ENCODE measurements at places on chromosomes 2 and 18.
A peak's percentile ranks its signal among the peaks of the same experiment; 100 is the strongest.

- H3K36me3 ChIP-seq: no peaks in the 10 kb centered on the region
- no peaks in the 10 kb centered on the region for H3K27me3 ChIP-seq
- no peaks in the 10 kb centered on the region for H3K4me1 ChIP-seq
- DNase-seq: no peak
Observed at GRCh38 chr2:76613330-76613729, 902.6 kb upstream of the GCFC2 start.

GRCh38 chr2:64143169-64144056, 807 bp downstream of the PELI1 start:
- H3K27me3 ChIP-seq: no peaks in the 10 kb centered on the region
- no peaks in the 10 kb centered on the region for H3K36me3 ChIP-seq
- peak overlapping the region; percentile 69 for H3K27ac ChIP-seq
- peak overlapping the region; percentile 91 for H3K4me3 ChIP-seq

DNA sequence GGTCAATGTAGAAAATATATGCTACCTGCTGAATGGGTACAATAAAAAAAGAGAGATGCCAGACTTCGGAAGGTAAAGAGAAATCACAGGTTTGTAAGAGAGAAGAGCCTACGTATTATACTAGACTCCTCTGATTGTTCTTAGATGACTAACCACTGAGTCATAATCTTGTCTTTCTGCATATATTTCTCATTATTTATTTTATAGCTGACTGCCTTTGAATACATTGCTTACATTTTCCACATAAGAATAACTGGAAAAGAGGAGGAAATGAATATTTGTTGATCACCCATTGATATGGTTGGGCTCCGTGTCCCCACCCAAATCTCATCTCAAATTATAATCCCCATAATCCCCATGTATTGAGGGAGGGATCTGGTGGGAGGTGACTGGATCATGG, 90.3 kb upstream of the RAB27B start:
- no peak for DNase-seq
- no peak overlapping the region for H3K4me3 ChIP-seq
- H3K4me1 ChIP-seq: peaks cover 21% of the 10 kb centered on the region
- no peaks in the 10 kb centered on the region for H3K27me3 ChIP-seq

- H3K4me1 ChIP-seq: no peaks in the 10 kb centered on the region
- no peaks in the 10 kb centered on the region for H3K36me3 ChIP-seq
- no peak overlapping the region for H3K4me3 ChIP-seq
- no peak overlapping the region for H3K27ac ChIP-seq
- H3K27me3 ChIP-seq: no peaks in the 10 kb centered on the region
Observed at GRCh38 chr18:4384932-4385331, 70.2 kb downstream of the DLGAP1 start.

GRCh38 chr2:161173541-161174194, 13.4 kb downstream of the TANK start:
- H3K36me3 ChIP-seq: peaks cover 32% of the 10 kb centered on the region
- H3K27ac ChIP-seq: no peak overlapping the region
- no peak overlapping the region for H3K4me3 ChIP-seq
- H3K27me3 ChIP-seq: no peaks in the 10 kb centered on the region

- H3K4me3 ChIP-seq: no peak overlapping the region
- no peaks in the 10 kb centered on the region for H3K36me3 ChIP-seq
- no peaks in the 10 kb centered on the region for H3K27me3 ChIP-seq
- H3K27ac ChIP-seq: no peak overlapping the region
- H3K4me1 ChIP-seq: no peaks in the 10 kb centered on the region
Observed at GRCh38 chr2:28982381-28982950, 1.4 kb downstream of the TOGARAM2 start.

GRCh38 chr2:136126021-136126420, 8.1 kb upstream of the CXCR4 start:
- H3K36me3 ChIP-seq: no peaks in the 10 kb centered on the region
- H3K27me3 ChIP-seq: peaks cover 27% of the 10 kb centered on the region
- no peak overlapping the region for H3K27ac ChIP-seq
- H3K4me3 ChIP-seq: no peak overlapping the region
- no peaks in the 10 kb centered on the region for H3K4me1 ChIP-seq
- no peak for DNase-seq

- H3K27ac ChIP-seq: peak overlapping the region; percentile 41
- no peak for DNase-seq
- peaks cover 44% of the 10 kb centered on the region for H3K4me1 ChIP-seq
- H3K4me3 ChIP-seq: no peak overlapping the region
- no peaks in the 10 kb centered on the region for H3K27me3 ChIP-seq
Observed at GRCh38 chr2:65070856-65071255, 14.6 kb downstream of the CEP68 start.

DNA sequence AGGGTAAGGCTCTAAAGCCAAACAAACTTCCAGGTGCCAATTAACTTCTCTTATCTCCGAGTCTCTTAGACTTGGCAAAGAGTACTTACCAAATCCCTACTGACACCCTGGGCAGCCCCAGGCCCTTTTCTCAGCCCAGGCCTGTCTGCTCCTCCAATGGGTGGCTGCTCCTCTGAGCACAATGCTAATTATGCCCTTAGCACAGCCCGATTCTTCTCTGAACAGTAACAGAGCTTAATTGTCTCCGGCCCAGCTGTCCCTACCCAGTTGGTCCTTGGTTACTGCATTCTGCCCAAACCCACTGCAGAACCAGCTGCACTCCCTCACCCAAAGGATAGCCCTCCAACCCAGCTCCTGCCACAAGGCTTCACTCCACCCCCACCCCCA, 110.3 kb downstream of the SMAD7 start:
- H3K27me3 ChIP-seq: no peaks in the 10 kb centered on the region
- DNase-seq: no peak
- no peaks in the 10 kb centered on the region for H3K36me3 ChIP-seq
- H3K27ac ChIP-seq: peak overlapping the region; percentile 93

GRCh38 chr18:76491473-76491775, 3.6 kb downstream of the ZNF516 start:
- H3K36me3 ChIP-seq: no peaks in the 10 kb centered on the region
- peak overlapping the region; percentile 67 for H3K27ac ChIP-seq
- H3K4me3 ChIP-seq: peak overlapping the region; percentile 76
- no peaks in the 10 kb centered on the region for H3K27me3 ChIP-seq
- peaks cover 18% of the 10 kb centered on the region for H3K4me1 ChIP-seq

DNA sequence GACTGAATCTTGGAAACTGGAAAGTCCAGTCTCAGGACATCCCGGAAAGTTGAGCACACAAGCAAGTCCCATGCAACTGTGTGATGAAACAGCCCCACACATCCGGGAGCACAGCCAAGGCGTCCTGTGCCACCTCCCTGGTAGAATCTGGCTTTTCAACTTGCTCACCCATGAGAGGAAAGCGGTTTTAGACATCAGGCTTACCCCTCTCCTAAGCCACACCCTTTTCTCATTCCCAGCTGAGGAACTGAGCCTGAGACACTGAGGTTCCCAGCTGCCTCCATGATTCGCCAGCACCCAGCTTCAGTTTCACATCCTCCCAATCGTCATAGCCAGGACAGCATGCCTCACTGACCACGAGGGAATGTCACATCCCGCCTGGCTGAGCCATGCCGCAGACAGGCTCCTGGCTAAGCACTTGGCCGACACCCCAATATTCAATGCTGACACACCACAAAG, 60.3 kb downstream of the STEAP3 start:
- peaks cover 5% of the 10 kb centered on the region for H3K4me1 ChIP-seq
- no peak for DNase-seq
- no peaks in the 10 kb centered on the region for H3K27me3 ChIP-seq
- no peak overlapping the region for H3K4me3 ChIP-seq
- no peaks in the 10 kb centered on the region for H3K36me3 ChIP-seq
- no peak overlapping the region for H3K27ac ChIP-seq

GRCh38 chr2:107008843-107009242, 122.9 kb upstream of the ST6GAL2 start:
- no peak overlapping the region for H3K27ac ChIP-seq
- H3K4me1 ChIP-seq: no peaks in the 10 kb centered on the region
- no peak for DNase-seq
- H3K36me3 ChIP-seq: no peaks in the 10 kb centered on the region
- no peaks in the 10 kb centered on the region for H3K27me3 ChIP-seq

Measured in RWPE2 (cell line).